SIG-M5 (cell line): ENCODE measurements at places on chromosomes 3 and 15.

- DNase-seq = no peak
Measured at GRCh38 chr3:188154809-188155574, 1.0 kb downstream of the LPP start.

DNA sequence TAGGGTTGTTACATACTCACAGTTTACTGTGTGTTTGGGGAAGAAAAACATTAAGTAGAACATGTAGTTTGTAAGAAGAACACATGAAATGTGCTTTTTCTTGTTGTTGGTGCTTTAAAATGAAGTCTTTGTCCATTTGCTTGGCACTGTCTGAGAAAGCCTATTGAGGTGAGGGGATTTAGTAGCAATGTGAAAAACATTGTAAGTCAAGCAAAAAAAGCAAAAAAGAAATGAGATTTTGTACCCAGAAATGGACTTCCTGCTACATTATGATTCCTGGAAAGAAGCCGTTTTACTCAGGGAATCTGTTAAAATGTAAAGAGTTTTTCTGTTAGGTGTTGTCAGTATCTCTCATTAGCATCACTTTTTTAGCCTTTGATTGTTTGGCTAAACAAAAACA lies 59.9 kb downstream of the KAT2B start:
- no peak for DNase-seq

- no peak for DNase-seq
Measured at GRCh38 chr3:177842743-177843734, 645.8 kb upstream of the TBL1XR1 start.

- DNase-seq = no peak
Measured at GRCh38 chr15:63453186-63453905, 51.0 kb upstream of the USP3 start.

DNA sequence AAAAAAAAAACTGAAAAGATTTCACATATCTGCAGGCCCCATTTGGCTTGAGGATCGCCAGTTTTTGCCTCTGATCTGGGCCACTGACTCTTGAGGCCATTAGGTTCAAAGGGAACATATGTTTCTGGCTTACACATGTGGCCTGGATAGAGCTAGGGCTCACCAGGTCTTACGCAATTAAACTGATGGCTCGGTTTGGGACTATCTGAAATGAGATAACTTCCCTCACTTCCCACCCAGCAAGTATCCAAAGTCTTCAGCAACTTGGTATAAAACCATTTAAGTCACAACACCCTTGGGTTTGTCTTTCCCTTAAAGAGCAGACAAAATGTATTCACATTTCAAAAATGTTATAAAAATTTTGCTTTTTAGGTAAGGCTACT lies 36.3 kb downstream of the LRIG1 start:
- no peak for DNase-seq

DNA sequence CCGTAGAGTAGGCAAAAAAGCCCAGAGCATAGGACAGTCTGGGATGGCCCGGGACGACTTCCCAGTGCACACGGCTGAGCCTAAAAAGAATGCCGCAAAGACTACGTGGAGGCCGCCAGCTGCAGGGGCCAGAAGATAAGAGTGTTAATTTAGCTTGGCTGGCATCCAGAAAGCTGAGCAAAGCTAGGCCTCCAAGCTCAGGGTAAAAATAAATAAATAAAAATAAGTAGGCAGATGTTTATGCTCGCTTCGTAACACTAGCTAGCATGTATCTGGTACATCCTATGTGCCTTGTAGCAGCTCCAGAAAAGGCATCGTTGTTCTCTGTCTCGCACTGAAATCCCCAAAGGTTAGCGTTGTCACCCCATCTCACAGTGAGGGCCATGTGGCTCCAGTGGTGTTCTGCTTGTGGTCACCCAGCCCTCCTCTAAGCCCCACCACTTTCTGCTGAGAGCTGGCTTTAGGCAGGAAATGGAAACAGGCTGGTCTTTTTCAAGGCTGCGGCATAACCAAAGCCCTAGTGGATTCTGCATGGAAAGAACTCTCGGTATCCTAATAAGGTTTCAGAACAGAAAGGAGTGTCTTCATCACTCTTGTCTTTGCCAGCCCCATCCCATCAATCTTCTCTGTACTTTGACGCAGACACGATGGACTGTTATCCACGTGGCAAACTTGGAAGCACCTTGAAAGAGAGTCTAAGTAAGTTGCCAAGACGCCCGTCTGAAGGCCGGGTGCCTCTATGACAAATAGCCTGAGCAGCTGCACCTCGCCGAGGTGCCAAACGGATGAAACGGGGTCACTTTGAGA lies 58.1 kb upstream of the MEF2A start:
- no peak for DNase-seq

DNA sequence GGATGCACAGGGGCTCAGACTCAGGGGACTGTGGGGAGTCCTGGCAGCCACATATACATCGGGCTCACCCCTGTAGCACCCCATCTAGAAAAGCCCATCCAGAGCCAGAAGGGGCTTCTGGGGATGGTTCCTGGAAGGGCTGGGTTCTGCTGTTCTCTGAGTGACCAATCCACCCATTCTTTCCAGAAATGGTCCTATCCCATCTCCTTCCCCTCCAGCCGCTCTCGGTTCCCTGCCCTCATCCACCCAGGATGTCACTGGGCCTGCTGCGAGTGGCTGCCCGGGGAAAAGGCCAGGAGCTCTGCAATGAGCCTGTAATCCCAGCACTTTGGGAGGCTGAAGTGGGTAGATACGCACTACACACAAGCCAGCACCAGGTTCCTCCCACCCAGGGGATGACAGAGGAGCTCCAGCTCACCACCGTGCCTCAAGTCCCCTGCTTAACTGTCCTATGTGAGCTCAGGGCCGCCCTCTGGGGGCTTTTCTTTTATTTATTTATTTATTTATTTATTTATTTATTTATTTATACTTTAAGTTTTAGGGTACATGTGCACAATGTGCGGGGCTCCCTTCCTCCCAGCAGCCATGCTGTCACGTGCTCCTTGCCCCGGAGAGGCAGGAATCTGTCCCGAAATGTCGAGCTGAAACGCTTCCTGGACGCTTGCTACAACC lies 13.6 kb upstream of the CSK start:
- DNase-seq = no peak

GRCh38 chr3:45309876-45310275 lies 78.5 kb upstream of the LARS2 start:
- no peak for DNase-seq

DNA sequence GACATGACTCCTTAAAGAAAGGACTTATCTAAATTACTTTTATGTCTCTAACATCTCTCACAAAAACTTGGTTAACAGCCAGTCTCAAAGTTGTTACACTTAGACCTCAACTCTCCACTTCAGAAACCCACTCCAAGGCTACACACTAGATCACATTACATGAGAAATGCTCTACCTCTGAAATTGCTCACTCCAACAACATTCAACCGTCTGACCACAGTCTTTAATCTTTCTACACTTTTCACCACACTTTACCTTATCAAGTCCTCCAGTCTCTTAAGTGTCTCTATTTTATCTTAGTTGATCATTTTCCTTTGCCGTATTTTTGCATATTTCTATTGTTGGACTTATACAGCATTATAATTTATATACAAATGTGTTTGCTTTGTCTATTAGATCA lies 5.8 kb downstream of the SLC12A6 start:
- DNase-seq = no peak
